ENCODE measurements at places on chromosomes 2 and 18. TPM values are rescaled to one million over a fixed set of nuclear protein-coding genes. Genes with fewer than 3 reads are reported as not detected.

DNA sequence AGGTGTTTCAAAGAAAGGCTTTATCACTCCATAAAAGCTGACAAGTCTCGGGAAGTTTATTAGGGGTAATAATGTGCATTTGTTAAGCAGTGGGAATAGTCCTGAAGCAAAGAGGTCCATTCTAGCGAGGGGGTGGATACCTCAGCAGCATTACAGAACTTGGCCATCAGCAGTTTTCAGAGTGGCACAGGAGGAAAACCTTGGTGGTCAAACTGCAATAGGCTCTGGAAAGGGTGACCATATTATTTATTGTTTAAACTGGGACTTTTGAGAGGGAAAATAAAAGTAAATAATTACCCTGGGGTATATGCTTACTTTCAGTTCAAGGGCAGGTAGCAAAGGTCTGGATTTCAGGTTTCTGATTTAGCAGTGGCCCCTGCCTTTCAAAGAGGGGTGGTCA, 115.5 kb upstream of the KLHL14 start:
- no peaks in the 10 kb centered on the region for H3K27me3 ChIP-seq
- H3K4me1 ChIP-seq, result no peaks in the 10 kb centered on the region
- DNase-seq, result no peak

ACOXL gene
- total RNA-seq, result 0.20 TPM

DNA sequence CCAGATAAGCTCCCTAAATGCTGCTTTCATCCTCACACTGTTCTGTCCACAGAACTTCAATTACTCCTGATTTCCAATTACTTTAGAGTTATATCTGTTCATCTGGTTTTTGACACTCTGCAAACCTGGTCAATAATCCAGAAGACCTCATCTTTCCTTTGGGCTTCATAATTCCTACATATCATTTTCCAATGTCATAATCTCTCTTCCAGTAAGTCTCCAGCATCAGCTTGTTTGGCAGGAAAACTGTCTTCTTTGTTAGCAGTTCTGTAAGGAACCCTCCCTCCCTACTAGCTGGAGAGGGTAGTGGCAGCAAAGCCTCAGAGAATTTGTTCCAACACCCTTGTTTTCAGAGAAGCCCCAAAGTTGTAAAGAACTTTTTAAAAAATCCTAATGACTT, 11.9 kb upstream of the SLC14A1 start:
- no peak overlapping the region for H3K27ac ChIP-seq
- no peaks in the 10 kb centered on the region for H3K4me1 ChIP-seq
- peaks cover 3% of the 10 kb centered on the region for H3K27me3 ChIP-seq
- DNase-seq, result no peak
- H3K36me3 ChIP-seq, result peaks cover 10% of the 10 kb centered on the region

PCARE gene
- total RNA-seq, result not detected

WDSUB1 gene
- total RNA-seq, result 4.8 TPM

GRCh38 chr2:205766779-205767359, 84.6 kb downstream of the NRP2 start:
- peak; percentile 60 for DNase-seq
- no peaks in the 10 kb centered on the region for H3K36me3 ChIP-seq
- H3K27ac ChIP-seq, result no peak overlapping the region
- no peak overlapping the region for H3K4me3 ChIP-seq
- no peaks in the 10 kb centered on the region for H3K4me1 ChIP-seq

ASB18 gene
- not detected for total RNA-seq

- no peaks in the 10 kb centered on the region for H3K4me1 ChIP-seq
- no peak for DNase-seq
- no peaks in the 10 kb centered on the region for H3K36me3 ChIP-seq
- H3K27ac ChIP-seq, result no peak overlapping the region
- no peak overlapping the region for H3K4me3 ChIP-seq
These were observed 440.8 kb upstream of the CDH20 start for GRCh38 chr18:60892441-60892840.

- DNase-seq, result no peak
- H3K27ac ChIP-seq, result no peak overlapping the region
- no peak overlapping the region for H3K4me3 ChIP-seq
- peaks cover 26% of the 10 kb centered on the region for H3K27me3 ChIP-seq
These were observed 276.1 kb upstream of the SIX2 start for GRCh38 chr2:45285311-45285710.

Measured in activated CD8-positive, alpha-beta memory T cell treated with anti-CD3 and anti-CD28 coated beads, Interleukin-2, amount 10 ng/mL, durations not matched to agents 7 days and 5 days (primary cell).